Mesothelial cell of epicardium (in vitro differentiated cells): ENCODE measurements at places on chromosomes 2 and 18. TPM values are rescaled to one million over a fixed set of nuclear protein-coding genes. Genes with fewer than 3 reads are reported as not detected.

DNA sequence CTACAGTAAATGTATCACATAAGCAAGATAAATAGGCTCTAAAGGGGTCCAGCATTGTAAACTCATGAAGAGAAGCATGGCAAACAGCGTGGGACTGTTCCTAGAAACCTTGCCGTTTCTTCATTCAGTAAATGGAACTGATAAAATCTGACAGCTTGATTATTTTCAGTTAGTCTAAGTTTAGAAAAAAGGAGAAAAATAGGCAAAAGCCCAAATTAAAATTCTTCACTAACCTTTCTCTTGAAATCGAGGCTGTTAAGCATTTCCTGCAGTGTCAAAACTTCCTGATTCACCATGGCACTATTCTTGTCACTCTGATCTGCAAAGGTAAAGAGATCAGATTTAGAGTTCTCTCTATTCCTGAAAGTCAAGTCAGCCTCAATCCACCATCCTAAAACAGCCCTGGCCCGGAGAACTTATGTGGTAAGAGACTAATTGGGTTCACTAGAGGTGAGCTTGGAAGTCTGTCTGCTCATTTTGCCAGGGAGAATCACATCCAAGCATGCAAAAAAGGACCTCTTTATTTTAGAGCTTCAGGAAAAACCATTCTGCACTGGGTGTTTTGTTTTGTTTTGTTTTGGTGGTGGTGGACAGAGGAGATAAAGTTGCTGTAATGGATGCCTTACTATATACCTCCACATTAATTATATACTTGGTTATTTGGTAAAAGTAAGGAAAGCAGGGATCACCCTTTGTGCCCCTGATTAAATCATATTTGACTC is 52.4 kb upstream of the STAT1 start:
- peaks cover 21% of the 10 kb centered on the region for H3K4me1 ChIP-seq
- no peak overlapping the region for H3K4me3 ChIP-seq
- no peaks in the 10 kb centered on the region for H3K36me3 ChIP-seq
- H3K27ac ChIP-seq: no peak overlapping the region
- peaks cover 1% of the 10 kb centered on the region for H3K27me3 ChIP-seq

GRCh38 chr18:76518123-76518859 is 23.2 kb upstream of the ZNF516 start:
- H3K27me3 ChIP-seq: no peaks in the 10 kb centered on the region
- no peaks in the 10 kb centered on the region for H3K36me3 ChIP-seq
- H3K4me3 ChIP-seq: peak overlapping the region; percentile 75
- peaks cover 20% of the 10 kb centered on the region for H3K4me1 ChIP-seq
- DNase-seq: peak; percentile 66

IMP4 gene
- 41.7 to 46.9 TPM (median 46.9 TPM) in 3 replicates for total RNA-seq

DNA sequence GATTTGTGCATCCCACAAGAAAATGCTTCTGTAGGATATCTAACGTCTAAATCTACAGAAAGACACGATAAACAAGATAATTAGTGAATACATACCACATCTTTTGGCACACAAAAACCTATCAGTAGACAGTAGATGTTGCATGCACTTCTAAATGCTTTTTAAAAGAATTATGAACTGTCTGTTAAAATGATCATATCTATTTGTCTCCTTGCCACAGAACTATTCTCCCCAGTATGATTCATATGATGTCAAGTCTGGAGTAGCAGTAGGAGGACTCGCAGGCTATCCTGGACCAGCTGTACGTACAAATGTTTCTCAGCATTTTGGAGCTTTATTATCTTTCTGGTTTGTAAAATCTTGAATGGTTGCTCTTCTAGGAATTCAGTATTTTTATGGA is 12.7 kb downstream of the COL3A1 start:
- no peak for DNase-seq
- H3K4me3 ChIP-seq: peak overlapping the region; percentile 49
- H3K27ac ChIP-seq: peak overlapping the region; percentile 93
- H3K27me3 ChIP-seq: no peaks in the 10 kb centered on the region

GRCh38 chr2:70891572-70892357 is 43.9 kb upstream of the ATP6V1B1 start:
- peaks cover 21% of the 10 kb centered on the region for H3K4me1 ChIP-seq
- no peak overlapping the region for H3K4me3 ChIP-seq
- no peak overlapping the region for H3K27ac ChIP-seq
- H3K27me3 ChIP-seq: peaks cover 100% of the 10 kb centered on the region

GRCh38 chr2:179594268-179595112 is 266.9 kb downstream of the ZNF385B start:
- no peaks in the 10 kb centered on the region for H3K27me3 ChIP-seq
- no peak overlapping the region for H3K4me3 ChIP-seq
- H3K36me3 ChIP-seq: no peaks in the 10 kb centered on the region
- DNase-seq: no peak
- H3K4me1 ChIP-seq: no peaks in the 10 kb centered on the region
- H3K27ac ChIP-seq: no peak overlapping the region

DNA sequence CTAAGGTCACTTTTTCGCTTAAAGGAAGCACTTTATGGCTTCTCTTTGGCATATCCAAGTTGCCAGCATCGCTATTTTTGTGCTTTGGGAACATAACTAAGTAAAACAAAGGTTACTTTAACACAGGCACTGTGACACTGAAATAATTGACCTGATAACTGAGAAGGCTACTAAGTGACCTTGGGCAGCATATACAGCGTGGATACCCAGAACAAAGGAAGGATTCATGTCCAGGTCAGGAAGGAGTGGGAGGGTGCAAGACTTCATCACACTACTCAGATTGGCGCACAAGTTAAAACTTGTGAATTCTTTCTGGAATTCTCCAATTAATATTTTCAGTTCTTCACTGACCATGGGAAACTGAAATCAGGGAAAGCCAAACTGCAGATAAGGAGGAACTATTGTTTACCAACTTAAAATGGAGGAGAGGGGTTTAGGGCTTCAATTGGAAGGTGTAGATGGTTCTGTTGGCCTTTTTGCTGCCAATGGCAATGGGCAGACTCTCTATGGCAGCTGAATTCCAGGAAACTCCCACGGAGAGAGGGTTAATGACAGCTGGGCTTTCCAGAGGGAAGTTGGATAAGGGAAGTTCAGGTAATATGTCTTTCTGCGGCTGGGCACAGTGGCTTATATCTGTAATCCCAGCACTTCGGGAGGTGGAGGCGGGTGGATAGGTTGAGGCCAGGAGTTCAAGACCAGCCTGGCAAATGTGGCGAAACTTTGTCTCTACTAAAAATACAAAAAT is 45.3 kb downstream of the COMMD1 start:
- no peaks in the 10 kb centered on the region for H3K27me3 ChIP-seq
- H3K4me1 ChIP-seq: peaks cover 36% of the 10 kb centered on the region
- DNase-seq: no peak
- peak overlapping the region; percentile 88 for H3K27ac ChIP-seq

GCA gene
- total RNA-seq: 39.8 to 41.5 TPM (median 40.5 TPM) in 3 replicates

GRCh38 chr2:60569680-60570111 is 16.2 kb upstream of the BCL11A start:
- peaks cover 21% of the 10 kb centered on the region for H3K4me1 ChIP-seq
- no peaks in the 10 kb centered on the region for H3K36me3 ChIP-seq
- DNase-seq: no peak
- no peak overlapping the region for H3K4me3 ChIP-seq
- no peaks in the 10 kb centered on the region for H3K27me3 ChIP-seq

DNA sequence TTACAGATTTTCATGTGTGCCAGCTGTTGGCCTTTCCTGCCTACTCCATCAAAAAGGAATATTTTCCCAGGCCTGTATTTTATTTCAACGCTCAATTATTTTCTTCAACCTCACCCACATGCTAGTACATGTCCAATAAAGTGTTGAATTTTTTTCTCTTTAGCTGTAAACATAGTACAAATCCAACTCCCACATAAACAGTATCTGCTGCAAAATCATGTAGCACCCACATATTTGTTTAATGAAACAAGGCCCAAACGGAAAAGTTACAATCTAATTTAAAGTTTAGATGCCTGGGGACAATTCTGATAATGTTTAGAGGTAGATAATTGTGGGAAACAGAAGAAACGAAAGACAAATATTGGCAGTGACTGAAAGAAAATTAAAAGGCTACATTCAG is 275.4 kb upstream of the ACVR2A start:
- H3K4me1 ChIP-seq: no peaks in the 10 kb centered on the region
- DNase-seq: no peak

GRCh38 chr2:16396986-16397385 is 268.6 kb downstream of the CYRIA start:
- peaks cover 21% of the 10 kb centered on the region for H3K4me1 ChIP-seq
- H3K36me3 ChIP-seq: no peaks in the 10 kb centered on the region
- DNase-seq: no peak
- H3K4me3 ChIP-seq: no peak overlapping the region
- no peak overlapping the region for H3K27ac ChIP-seq
- H3K27me3 ChIP-seq: no peaks in the 10 kb centered on the region

DNA sequence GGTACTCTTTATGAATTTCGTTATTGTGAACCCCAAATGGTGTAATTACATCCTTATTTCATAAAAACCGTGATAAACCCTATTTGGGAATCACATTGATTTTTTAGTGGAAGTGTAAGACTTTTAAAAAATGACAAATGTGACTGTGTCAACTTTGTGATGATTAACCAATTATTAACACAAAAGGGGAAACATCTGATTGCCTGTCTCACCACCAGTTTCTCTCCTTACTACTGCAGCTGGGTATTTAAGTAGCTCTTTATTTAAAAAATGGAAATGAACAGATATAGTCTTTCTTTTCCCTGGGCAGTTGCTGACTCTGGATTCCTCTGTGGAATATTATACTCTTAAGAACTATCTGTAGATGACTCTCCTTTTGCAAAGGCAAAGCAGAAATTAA is 11.6 kb upstream of the RPE start:
- H3K4me3 ChIP-seq: no peak overlapping the region
- DNase-seq: no peak
- H3K36me3 ChIP-seq: no peaks in the 10 kb centered on the region
- no peaks in the 10 kb centered on the region for H3K4me1 ChIP-seq
- H3K27ac ChIP-seq: no peak overlapping the region

DNA sequence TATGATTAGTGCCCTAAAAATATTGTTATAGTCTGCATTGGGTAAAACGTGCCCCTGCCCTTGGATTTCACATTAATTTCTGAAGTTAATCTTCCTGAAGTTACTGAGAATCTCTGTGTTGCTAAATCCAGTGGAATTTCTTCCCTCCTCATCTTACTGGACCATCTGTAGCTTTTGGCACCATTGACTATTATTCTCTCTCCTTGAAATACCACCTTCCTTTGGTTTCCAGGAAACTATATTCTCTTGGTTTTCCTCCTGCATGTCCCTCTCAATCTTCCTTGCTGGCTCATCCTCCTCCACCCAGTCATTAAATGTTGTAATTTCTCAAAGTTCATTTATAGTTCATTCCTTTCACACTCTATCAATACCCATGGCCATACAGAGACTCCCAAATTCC is 110.6 kb upstream of the SLC35G4 start:
- DNase-seq: no peak
- no peaks in the 10 kb centered on the region for H3K36me3 ChIP-seq
- no peak overlapping the region for H3K27ac ChIP-seq
- H3K4me3 ChIP-seq: no peak overlapping the region
- no peaks in the 10 kb centered on the region for H3K27me3 ChIP-seq

DNA sequence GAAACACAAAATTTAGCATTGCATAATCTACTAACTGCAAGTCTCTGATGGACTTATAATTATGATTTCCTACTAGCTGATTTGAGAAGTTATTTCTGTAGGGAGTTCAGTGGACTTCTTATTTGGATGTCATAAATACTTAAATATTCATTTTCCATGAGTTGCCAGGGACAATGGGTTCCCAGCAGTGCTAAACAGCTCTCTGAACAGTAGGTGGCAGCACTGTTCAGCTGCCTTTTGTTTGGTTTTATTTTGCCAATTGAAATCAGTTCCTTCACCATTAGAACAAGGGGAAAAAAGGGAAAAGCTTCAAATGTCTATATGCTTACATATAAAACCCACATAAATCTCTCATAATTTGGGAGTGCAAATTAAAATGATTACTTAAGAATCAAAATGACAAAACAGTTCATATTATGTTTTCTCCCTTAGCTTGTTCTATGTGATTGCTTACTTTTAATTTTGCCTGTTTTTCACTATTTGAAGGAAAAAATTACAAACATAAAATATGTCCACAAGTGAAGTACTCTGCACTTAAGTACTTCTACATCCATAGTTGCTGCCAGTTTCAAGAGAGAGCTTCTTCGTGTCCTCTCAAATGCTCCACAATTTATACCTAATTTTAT is 898.9 kb downstream of the CPS1 start:
- H3K4me3 ChIP-seq: peak overlapping the region; percentile 27
- H3K4me1 ChIP-seq: peaks cover 23% of the 10 kb centered on the region
- H3K27me3 ChIP-seq: no peaks in the 10 kb centered on the region
- no peak overlapping the region for H3K27ac ChIP-seq
- no peak for DNase-seq

TWIST2 gene
- total RNA-seq: 17.8 to 19.6 TPM (median 18.6 TPM) in 3 replicates

ZNF532 gene
- total RNA-seq: 178 to 188 TPM (median 182 TPM) in 3 replicates

- H3K4me3 ChIP-seq: no peak overlapping the region
- no peak for DNase-seq
- H3K27me3 ChIP-seq: no peaks in the 10 kb centered on the region
- H3K36me3 ChIP-seq: no peaks in the 10 kb centered on the region
- H3K4me1 ChIP-seq: peaks cover 9% of the 10 kb centered on the region
Observed at GRCh38 chr2:207238831-207239701, 73.3 kb upstream of the KLF7 start.

UCN gene
- 3.1 to 5.1 TPM (median 4.4 TPM) in 3 replicates for total RNA-seq

DNA sequence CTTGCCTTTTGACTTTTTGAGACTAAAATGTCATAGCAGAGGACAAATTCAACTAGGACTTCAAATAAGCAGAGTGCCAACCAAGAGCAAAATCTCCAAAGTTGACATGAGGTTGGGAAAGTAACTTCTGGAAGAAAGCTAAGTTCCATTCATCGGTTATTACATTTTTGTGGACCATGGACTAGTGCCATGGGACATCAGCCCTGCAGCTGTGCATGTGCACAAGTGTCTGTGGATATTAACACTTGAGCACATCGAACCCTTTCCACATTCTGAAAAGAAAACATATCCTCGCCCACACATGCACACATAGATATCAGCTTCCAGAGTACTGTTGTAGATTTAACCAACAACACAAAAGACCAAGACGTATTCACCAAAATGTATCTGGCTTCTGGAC is 262.6 kb downstream of the NYAP2 start:
- no peak for DNase-seq
- H3K36me3 ChIP-seq: no peaks in the 10 kb centered on the region
- H3K27ac ChIP-seq: no peak overlapping the region
- no peaks in the 10 kb centered on the region for H3K4me1 ChIP-seq
- H3K4me3 ChIP-seq: no peak overlapping the region

DNA sequence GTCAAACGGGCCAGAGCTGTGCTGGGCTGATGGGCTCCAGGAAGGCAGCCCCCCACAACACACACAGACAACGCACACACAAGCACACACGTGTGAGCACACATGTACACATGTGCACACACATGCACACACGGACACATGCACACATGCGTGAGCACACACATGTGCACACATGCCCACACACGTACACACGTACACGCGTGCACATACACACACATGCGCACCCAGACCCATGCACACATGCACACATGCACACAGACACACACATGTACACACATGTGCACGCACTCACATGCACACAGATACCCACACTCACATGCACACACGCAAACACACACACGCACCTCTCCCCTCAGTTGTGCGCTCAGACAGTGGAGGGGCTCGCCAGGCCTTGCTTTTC is 31.2 kb upstream of the HPCAL1 start:
- peak; percentile 2 for DNase-seq
- no peak overlapping the region for H3K4me3 ChIP-seq
- H3K36me3 ChIP-seq: no peaks in the 10 kb centered on the region
- H3K4me1 ChIP-seq: peaks cover 3% of the 10 kb centered on the region
